Osteocyte (in vitro differentiated cells): ENCODE measurements at places on chromosomes 2 and 18. TPM values are rescaled to one million over a fixed set of nuclear protein-coding genes. Genes with fewer than 3 reads are reported as not detected.

ACOXL gene
- total RNA-seq = not detected in 2 replicates

FAM110C gene
- total RNA-seq = not detected in 2 replicates

PASK gene
- 10.2 and 10.5 TPM in 2 replicates for total RNA-seq

FOSL2 gene
- total RNA-seq = 82.6 and 83.2 TPM in 2 replicates

STK11IP gene
- total RNA-seq = 40.3 and 42.7 TPM in 2 replicates

EDAR gene
- total RNA-seq = not detected in 2 replicates

C2orf76 gene
- 11.1 and 11.5 TPM in 2 replicates for total RNA-seq

RAB11FIP5 gene
- total RNA-seq = 30.8 and 35.5 TPM in 2 replicates

FBLN7 gene
- total RNA-seq = 3.9 and 4.1 TPM in 2 replicates

ALPG gene
- not detected in 2 replicates for total RNA-seq

CAD gene
- total RNA-seq = 72.6 and 76.9 TPM in 2 replicates

TGFA gene
- 0.08 TPM in 1 of 2 replicates, not detected in the other for total RNA-seq

DNA sequence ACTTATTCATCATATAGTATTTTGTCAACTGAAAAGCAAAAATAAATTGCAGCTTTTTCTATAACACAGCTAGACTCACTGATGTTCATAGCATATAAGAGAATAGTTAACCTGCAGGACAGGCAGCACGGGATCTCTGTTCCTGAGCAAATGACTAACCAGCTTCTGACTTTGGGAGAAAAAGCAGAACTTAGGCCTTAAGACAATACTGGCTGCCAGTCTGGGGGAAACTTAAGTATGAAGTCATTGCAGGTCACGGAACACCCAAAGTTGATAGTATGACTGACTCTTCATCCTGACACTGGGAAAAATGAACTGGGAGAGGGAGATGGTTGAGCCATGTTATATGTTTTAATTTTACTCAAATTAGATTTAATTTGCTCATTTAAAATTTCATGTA lies 113.0 kb downstream of the DPP4 start:
- H3K4me1 ChIP-seq = no peaks in the 10 kb centered on the region
- H3K36me3 ChIP-seq = no peaks in the 10 kb centered on the region
- peaks cover 19% of the 10 kb centered on the region for H3K27me3 ChIP-seq
- no peak overlapping the region for H3K27ac ChIP-seq
- no peak for DNase-seq

GRCh38 chr2:86570059-86570458 lies 6.8 kb upstream of the CHMP3 start:
- no peak for DNase-seq
- H3K36me3 ChIP-seq = no peaks in the 10 kb centered on the region
- H3K27ac ChIP-seq = no peak overlapping the region
- no peaks in the 10 kb centered on the region for H3K4me1 ChIP-seq

DNA sequence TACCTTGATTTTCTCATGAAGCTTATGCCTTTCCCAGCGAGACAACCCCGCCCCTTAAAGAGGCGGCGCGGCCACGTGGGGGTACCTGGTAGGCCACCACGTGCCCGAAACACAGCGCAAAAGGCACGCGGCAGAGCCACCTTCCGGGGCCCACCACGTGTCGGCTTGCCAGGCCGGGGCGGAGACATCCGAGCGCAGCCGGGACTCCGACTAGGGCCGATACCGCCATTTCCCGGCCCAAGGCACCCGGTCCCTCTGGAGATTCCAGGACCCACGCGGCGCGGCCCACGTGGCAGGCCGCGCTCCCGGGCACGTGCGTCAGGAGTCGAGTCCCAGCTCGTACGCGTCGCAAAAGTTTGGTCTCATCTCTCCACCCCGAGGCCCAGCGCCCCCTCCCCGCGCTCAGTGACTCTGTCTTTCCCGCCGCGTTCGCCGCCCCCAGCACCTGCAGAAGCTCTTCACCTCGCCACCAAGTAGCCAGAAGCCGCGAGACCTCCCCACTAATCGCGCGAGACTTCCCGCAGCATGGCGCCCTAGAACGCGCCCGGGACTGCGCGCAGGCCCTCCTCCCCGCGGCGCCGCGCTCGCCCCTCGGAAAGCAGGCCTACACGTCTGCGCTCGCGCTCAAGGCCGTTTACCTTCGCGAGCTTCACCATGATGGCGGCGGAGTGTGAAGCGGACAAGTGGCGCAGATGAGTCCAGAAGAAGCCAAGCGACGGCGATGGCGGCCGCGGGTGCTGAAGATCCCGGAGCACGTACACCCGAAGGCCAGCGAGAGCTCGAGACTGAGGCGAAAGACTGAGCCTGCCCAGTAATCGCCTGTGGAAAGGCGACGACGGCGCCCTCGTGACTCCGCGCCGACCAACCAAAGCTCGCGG lies at the start of gene NCL:
Gene NCL, minus strand, starts transcription at position 787 of the 878 bp plus-strand sequence. Its CDS starts 131 bp downstream, at position 656.
- H3K36me3 ChIP-seq = peaks cover 28% of the 10 kb centered on the region
- peak within 1 kb of the TSS; percentile 97 for H3K4me3 ChIP-seq
- peak; percentile 95 for DNase-seq
- no peaks in the 10 kb centered on the region for H3K27me3 ChIP-seq
- H3K4me1 ChIP-seq = peaks cover 21% of the 10 kb centered on the region

GRCh38 chr2:151632993-151633565 lies 101.2 kb downstream of the NEB start:
- no peak overlapping the region for H3K27ac ChIP-seq
- peaks cover 8% of the 10 kb centered on the region for H3K4me1 ChIP-seq
- DNase-seq = no peak
- no peak overlapping the region for H3K4me3 ChIP-seq
- H3K36me3 ChIP-seq = no peaks in the 10 kb centered on the region
- H3K27me3 ChIP-seq = no peaks in the 10 kb centered on the region

DNA sequence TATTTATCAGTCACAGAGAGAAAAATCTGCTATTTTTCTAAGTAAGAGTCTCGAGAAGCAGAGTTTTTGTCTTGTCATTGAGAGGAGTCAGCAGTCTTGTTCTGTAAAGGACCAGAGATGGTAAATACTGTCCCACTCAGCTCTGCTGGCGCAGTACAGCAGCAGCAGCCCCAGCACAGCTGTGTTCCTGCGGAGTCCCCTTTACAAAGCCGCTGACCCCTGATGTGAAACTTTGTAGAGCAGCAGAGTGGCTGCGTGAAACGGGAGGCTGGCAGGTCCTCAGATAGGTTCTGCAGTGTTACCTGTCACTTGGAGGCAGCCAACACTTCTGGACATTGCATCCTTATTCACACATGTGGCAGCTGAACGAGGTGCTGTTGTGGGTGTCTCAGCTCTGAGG lies 45.2 kb downstream of the TMEM185B start:
- H3K36me3 ChIP-seq = peaks cover 6% of the 10 kb centered on the region
- no peak overlapping the region for H3K4me3 ChIP-seq
- peaks cover 3% of the 10 kb centered on the region for H3K4me1 ChIP-seq
- H3K27ac ChIP-seq = no peak overlapping the region
- no peak for DNase-seq

DNA sequence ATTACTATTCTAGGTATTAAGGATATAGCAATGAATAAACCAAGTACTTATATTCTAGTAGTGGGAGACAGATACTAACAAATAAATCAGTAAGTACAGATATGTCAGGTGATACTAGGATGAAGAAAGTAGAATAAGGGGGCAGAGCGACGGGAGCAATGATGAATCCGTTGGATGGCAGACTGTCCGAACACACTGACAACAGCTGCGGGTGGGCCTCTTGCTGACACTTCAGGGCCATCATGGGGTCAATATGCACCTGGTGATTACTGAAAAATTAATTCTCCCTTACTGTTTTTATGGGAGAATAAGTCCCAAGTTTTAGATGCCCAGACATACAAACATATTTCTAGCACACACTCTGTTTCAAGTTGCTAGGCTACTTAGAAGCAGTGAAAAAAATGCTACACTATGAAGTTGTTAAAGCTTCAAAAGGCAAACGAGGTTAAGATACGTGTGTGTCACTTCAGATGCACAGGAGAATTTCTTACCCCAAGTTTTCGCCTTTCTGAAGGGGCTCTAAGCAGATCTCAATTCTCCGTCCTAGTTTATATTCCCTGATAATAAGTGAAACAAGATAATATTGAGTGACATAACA lies 78.7 kb downstream of the USP40 start:
- peaks cover 64% of the 10 kb centered on the region for H3K4me1 ChIP-seq
- no peak for DNase-seq
- no peak overlapping the region for H3K4me3 ChIP-seq
- peak overlapping the region; percentile 99 for H3K27ac ChIP-seq
- H3K27me3 ChIP-seq = no peaks in the 10 kb centered on the region

DNA sequence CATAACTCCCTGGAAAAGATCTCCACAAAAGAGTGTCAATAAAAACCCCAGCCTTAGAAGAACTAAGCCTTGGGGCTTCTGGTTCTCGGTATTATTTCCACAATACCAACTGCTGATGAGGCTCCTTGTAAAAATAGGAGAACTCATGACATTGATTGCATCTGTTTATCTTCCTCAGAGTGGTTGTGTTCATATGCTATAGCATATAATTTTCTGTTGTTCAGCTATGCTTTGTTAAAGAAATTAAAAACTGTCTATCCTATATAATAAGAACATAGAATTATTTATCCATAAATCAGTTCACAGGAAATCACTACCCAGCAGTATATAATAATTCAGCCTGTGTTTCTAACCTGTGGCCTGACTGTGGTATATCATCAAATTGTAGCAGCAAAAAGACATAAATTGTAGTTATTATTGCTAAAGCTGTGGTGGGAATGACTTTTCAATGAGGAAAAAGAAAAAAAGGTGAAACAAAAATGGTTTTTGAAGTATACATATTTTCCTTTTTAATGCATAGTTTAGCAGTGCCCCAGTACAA lies 68.9 kb downstream of the SATB2 start:
- H3K27ac ChIP-seq = no peak overlapping the region
- H3K4me1 ChIP-seq = no peaks in the 10 kb centered on the region
- DNase-seq = no peak
- no peak overlapping the region for H3K4me3 ChIP-seq

- no peak overlapping the region for H3K4me3 ChIP-seq
- no peaks in the 10 kb centered on the region for H3K27me3 ChIP-seq
- no peaks in the 10 kb centered on the region for H3K36me3 ChIP-seq
- no peaks in the 10 kb centered on the region for H3K4me1 ChIP-seq
These were observed 249.3 kb upstream of the AGAP1 start for GRCh38 chr2:235244255-235245220.

GRCh38 chr2:133773854-133774653 lies 205.8 kb upstream of the NCKAP5 start:
- H3K27me3 ChIP-seq = no peaks in the 10 kb centered on the region
- H3K36me3 ChIP-seq = no peaks in the 10 kb centered on the region
- no peaks in the 10 kb centered on the region for H3K4me1 ChIP-seq
- no peak overlapping the region for H3K27ac ChIP-seq

GRCh38 chr2:227163485-227163997 lies 464 bp downstream of the COL4A4 start:
- no peaks in the 10 kb centered on the region for H3K36me3 ChIP-seq
- no peak overlapping the region for H3K27ac ChIP-seq
- peaks cover 69% of the 10 kb centered on the region for H3K27me3 ChIP-seq
- DNase-seq = no peak

- H3K36me3 ChIP-seq = no peaks in the 10 kb centered on the region
- peak; percentile 81 for DNase-seq
- H3K27ac ChIP-seq = no peak overlapping the region
These were observed 83.3 kb upstream of the SALL3 start for GRCh38 chr18:78896111-78896905.

- DNase-seq = no peak
- peaks cover 2% of the 10 kb centered on the region for H3K36me3 ChIP-seq
These were observed 304.8 kb downstream of the CDCA7 start for GRCh38 chr2:173659509-173659908.

GRCh38 chr2:191195021-191195420 lies 44.2 kb upstream of the STAT4 start:
- peaks cover 2% of the 10 kb centered on the region for H3K36me3 ChIP-seq
- no peak overlapping the region for H3K4me3 ChIP-seq
- H3K27ac ChIP-seq = no peak overlapping the region
- DNase-seq = no peak

DNA sequence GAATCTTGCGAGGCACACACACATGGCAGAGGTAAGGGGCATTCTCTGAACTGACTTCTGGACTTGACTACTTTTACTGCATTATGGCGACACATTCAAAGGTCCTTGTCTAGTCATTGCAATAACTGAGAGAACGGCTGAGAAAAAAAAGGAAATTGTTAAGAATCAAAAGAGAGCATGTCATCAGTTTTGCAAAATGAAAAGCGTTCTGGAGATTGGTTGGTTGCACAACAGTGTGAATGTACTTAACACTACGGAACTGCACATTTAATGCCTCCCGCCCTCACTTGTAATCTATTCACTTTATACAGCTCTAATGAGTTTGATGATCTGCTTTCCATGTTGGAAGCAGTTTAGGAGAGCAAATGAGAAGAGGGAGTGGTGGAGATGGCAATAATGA lies 68.5 kb upstream of the NFU1 start:
- DNase-seq = no peak
- H3K27ac ChIP-seq = no peak overlapping the region
- H3K36me3 ChIP-seq = peaks cover 55% of the 10 kb centered on the region
- no peaks in the 10 kb centered on the region for H3K4me1 ChIP-seq
- H3K27me3 ChIP-seq = no peaks in the 10 kb centered on the region

GRCh38 chr2:165725421-165725820 lies 68.6 kb downstream of the GALNT3 start:
- H3K4me3 ChIP-seq = no peak overlapping the region
- H3K27ac ChIP-seq = no peak overlapping the region
- H3K27me3 ChIP-seq = no peaks in the 10 kb centered on the region

DNA sequence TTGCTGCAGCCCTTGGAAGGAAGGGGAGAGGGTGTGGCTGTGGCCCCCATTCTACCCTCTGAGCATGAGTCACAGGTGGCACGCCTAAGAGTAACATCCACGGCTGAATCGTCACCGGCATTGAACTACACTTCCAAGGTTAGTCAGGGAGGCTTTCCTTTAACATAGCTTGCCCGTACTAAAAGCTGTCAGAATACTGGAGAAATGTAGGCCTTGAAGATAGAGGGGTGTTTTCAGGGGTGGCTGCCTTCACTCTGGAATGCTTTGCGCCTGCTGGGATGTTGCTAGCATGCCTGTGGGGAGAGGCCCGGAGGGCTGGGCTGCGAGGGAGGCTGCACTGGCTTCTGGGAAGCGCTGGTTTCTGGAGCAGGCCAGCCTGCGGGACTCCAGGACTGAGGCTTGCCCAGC lies 333.7 kb downstream of the AGAP1 start:
- DNase-seq = no peak
- H3K4me3 ChIP-seq = no peak overlapping the region
- H3K4me1 ChIP-seq = peaks cover 11% of the 10 kb centered on the region
- H3K36me3 ChIP-seq = peaks cover 19% of the 10 kb centered on the region

GRCh38 chr2:172247203-172247602 lies 144.5 kb upstream of the DLX2 start:
- H3K27ac ChIP-seq = no peak overlapping the region
- no peak overlapping the region for H3K4me3 ChIP-seq
- no peak for DNase-seq
- H3K27me3 ChIP-seq = no peaks in the 10 kb centered on the region
- peaks cover 54% of the 10 kb centered on the region for H3K4me1 ChIP-seq

- no peak overlapping the region for H3K4me3 ChIP-seq
- H3K4me1 ChIP-seq = peaks cover 22% of the 10 kb centered on the region
- DNase-seq = no peak
- H3K36me3 ChIP-seq = no peaks in the 10 kb centered on the region
These were observed 68.6 kb upstream of the YWHAQ start for GRCh38 chr2:9699139-9700108.

DNA sequence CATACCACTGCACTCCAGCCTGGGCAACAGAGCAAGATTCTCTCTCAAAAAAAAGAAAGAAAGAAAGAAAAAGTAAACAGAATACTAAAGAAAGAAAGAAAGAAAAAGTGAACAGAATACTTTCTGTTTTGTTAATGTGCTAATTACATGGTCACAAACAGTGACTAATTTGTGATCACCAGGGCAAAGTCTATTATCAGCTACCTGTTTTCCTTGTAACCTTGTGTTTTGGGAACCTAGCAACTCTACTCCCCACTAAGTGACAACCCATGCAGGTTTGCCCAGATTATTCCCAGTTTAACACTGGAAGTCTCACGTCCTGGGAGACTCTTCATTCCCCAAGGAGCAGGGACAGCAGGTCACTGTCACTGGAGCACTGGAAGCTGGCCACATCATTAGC lies 16.7 kb upstream of the UGT1A9 start:
- no peaks in the 10 kb centered on the region for H3K36me3 ChIP-seq
- DNase-seq = no peak
- H3K27ac ChIP-seq = no peak overlapping the region
- peaks cover 60% of the 10 kb centered on the region for H3K27me3 ChIP-seq
- no peaks in the 10 kb centered on the region for H3K4me1 ChIP-seq
